ENCODE measurements at places on chromosomes 1 and 21.

DNA sequence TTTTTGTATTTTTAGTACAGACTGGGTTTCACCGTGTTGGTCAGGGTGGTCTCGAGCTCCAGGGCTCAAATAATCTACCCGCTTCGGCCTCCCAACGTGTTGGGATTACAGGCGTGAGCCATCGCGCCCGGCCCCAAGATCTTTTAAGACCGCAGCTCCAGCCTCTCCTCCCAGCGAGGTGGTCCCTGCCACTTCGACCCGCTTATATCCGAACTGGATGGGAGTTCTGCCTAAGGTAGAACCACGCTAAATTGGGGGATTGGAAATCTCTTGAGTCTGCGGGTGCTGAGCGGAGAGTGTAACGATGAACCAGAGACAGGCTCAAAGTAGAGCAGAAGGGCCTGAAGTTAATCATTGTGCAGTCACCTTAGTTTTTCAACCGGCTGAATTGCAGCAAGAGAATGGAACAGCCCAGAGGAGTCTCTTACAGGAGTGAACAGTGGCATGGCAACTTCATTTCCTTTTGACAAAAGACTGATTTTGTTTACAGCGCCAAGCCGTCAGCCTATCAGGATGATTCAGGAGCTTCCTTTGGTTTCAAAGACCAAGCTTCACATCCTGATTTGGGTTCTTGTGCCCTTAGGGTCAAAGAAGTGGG, 726 bp upstream of the CYB5R1 start:
- peak; percentile 67 for DNase-seq

- DNase-seq: no peak
Observed at GRCh38 chr1:194062962-194063361, 876.5 kb upstream of the B3GALT2 start.

DNA sequence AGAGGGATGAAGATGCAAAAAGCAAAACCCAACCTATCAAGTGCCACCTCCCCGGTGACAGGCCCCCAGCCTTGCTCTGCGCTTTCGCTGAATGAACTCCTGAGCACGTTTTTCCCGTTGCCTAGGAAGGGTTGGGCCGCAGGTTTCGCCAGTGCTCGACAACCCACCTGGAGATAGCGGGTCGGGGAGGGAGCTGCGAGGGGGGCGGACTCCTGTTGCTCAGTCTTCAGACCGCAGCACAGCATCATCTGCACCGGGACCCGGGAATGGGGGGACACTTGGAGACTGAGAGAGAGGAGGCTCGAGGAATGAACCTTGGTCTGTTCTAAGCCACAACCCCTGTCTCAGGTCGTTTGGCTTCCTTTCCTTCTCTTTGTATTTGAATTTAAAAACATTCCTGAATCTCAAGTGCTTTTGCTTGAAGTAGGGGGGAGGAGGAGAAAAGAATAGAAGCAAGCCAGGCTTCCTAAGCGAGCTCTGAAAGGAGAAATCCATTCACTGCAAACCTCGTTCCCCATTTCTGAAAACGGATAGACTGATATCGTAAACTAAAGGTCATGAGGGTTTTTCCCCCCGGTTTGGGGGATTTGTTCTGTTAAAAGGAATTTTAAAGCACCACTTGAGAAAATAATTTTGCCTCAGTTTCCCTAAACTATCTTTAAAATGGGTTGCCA, 1.2 kb downstream of the AK5 start:
- no peak for DNase-seq

DNA sequence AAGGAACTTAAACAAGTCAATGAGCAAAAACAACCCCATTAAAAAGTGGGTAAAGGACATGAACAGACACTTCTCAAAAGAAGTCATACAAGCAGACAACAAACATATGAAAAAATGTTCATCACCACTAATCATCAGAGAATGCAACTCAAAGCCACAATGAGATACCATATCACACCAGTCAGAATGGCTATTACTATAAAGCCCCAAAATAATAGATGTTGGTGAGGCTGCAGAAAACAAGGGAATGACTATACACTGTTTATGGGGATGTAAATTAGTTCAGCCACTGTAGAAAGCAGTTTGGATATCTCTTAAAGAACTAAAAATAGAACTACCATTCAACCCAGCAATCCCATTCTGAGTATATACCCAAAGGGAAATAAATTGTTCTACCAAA, 51.2 kb downstream of the MRPL39 start:
- DNase-seq: no peak

DNA sequence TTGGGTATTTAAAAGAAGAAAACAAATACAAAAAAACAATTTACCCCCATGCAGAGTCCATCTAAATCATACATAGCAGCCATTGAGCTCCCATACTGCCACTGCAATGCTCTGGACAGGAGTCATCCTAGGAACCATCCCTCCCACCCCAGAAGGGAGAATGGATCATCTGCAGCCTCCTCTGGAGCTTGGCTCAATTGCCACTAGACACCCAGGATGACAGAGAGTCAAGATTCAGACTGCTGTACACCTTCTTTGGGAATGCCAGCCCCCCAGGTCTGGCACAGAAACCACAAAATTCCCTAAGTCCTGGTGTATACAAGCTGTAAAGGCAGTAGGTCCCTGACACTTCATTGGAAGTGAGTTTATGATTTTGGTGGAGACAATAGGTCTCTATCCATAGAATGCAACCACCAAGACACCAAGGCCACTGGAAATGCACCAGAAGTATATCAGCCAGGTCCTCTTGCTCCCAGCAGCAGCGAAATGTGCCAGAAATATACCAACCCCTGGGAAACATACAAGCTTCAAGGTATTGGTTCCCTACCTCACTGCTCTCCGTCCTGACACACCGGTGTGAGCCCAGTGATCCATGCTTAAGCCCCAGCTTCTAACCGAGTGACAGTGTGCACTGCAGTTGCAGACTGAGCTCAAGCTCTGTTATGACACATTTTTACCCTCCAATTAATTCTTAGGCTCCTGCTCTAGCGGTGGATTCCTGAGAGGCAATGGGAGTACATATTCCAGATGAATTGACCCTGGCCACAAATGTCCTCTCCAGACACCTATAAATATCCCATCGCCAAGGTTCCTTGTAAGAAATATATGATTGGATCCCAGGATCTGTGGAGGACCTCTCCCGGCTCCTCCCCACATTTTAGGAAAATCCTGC, 4.4 kb downstream of the TAL1 start:
- no peak for DNase-seq

- no peak for DNase-seq
Observed at GRCh38 chr1:154864189-154864975, 5.7 kb downstream of the KCNN3 start.

- DNase-seq: no peak
Observed at GRCh38 chr1:75615613-75616435, 4.9 kb upstream of the SLC44A5 start.

DNA sequence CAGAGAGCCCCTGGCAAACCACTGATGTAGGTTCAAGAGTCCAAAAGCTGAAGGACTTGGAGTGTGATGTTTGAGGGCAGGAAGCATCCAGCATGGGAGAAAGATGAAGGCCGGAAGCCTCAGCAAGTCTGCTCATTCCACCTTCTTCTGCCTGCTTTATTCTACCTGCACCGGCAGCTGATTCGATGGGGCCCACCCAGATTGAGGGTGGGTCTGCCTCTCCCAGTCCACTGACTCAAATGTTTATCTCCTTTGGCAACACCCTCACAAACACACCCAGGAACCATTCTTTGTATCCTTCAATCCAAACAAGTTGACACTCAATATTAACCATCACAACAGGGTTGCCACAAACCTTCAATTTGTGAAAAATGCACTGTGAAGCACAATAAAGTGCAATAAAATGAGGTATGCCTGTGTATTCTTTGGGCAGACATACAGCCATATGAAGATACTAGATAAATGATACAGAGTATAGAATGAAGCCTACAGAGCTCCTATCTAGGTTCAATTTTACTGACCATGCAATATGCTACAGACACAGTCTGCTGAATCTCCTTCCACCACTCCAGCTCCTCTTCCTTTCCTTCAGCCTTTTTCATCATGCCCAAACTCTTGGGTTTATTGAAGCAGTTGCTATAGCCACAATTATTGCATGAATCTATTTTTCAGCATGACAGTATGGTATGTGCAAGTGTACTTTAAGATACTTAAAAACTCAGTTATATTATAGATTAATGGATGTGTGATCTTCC, 24.0 kb upstream of the CDC42BPA start:
- no peak for DNase-seq

DNA sequence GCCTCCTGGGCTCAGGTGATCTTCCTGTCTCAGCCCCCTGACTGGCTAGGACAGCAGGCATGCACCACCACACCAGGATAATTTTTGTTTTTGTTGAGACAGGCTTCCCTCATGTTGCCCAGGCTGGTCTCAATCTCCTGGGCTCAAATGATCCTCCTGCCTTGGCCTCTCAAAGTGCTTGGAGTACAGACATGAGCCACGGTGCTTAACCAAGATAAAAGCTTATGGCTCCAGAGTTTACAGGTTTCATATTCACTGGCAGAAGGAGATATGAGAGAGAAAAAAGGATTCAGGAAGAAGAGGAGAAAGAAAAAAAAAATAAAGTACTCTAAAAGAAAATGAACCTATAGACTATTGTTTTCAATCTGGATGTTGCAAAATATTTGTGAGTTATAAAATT, 748.8 kb upstream of the NCAM2 start:
- no peak for DNase-seq

GRCh38 chr21:23531444-23531843, 2075.8 kb downstream of the MRPL39 start:
- no peak for DNase-seq

GRCh38 chr1:184684285-184685074, 70.2 kb downstream of the EDEM3 start:
- DNase-seq: no peak

DNA sequence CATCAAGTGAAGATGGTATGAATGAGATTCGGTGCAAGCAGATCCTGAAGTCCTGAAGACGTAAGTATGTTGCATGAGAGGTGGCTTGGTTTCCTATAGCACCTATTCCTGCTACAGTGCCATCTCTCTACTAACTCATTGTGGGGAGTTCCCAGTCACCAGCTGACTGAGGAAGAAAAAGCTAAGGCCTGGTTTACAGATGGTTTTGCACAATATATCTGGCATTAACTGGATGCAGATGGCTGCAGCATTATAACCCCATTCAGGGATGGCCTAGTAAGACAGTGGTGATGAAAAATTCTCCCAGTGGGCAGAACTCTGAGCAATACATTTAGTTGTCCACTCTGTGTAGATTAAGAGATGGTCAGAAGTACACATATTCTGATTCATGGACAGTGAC, 36.7 kb downstream of the RTCA start:
- DNase-seq: no peak

GRCh38 chr1:33305016-33305415, 15.9 kb downstream of the A3GALT2 start:
- no peak for DNase-seq

DNA sequence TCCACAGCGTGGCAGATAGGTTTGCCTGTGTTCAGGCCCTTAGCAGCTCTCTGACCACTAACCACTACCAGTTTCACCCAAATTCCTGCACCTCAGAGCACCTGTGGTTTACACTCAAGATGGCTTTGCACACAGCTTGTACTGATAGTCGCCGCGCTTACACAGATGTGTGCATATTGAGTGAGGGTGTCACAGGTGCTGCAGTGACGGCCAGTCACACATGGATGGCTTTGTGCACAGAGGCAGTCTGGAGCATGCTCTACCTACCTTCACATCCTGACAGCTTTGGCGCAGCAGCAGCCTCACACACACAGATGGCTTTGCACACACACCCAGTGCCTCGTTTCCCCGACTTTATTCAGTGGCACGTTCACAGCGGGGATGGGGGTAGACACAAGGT, 7.5 kb downstream of the DMAP1 start:
- no peak for DNase-seq

GRCh38 chr1:16186655-16187235, 25.7 kb downstream of the ARHGEF19 start:
- no peak for DNase-seq

GRCh38 chr21:24450119-24450518, 1157.2 kb downstream of the MRPL39 start:
- no peak for DNase-seq

- DNase-seq: no peak
Observed at GRCh38 chr1:18880585-18880984, 21.1 kb upstream of the TAS1R2 start.

- DNase-seq: peak; percentile 61
Observed at GRCh38 chr1:229344139-229344538, 1.3 kb upstream of the CCSAP start.

- no peak for DNase-seq
Observed at GRCh38 chr1:28822799-28823198, 10.8 kb downstream of the OPRD1 start.

GRCh38 chr1:209758400-209758799, 2.5 kb downstream of the TRAF3IP3 start:
- no peak for DNase-seq

- DNase-seq: no peak
Observed at GRCh38 chr1:226838456-226838855, 32.0 kb upstream of the PSEN2 start.

GRCh38 chr1:31701091-31701736, 2.6 kb downstream of the COL16A1 start:
- DNase-seq: no peak

GRCh38 chr1:162235241-162235800, 141.3 kb downstream of the SPATA46 start:
- peak; percentile 82 for DNase-seq

DNA sequence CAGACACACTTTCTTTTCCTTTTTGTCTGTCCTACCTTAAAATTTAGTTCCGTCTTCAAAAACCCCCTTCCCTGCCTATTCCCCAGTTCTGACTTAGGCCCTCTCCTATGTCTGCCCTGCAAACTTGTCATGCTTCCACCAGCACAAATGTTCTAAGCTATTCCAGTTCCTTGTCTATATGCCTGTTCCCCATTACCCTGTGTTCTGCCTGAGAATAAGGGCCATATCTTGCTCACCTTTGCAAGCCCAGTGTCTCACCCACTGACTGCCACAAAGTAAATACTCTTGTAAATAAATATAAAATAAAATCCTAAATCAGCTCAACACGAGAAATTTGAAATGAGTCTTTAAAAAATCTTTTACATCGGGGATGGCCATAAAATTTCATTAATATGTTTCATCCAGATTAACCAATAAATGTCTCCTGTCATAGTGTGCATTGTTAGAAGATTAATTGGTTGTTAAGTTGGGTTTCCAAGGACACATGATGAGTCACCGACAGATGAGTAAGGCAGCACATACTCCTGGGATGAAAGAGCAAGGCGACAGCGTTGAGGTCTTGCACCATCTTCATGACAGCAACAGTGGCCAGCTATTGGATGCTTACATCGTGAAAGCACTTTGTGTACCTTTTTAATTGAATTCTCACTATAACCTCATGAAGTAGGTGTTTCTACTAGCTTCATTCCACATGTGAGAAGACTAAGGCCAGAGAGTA, 92.6 kb upstream of the NGF start:
- DNase-seq: no peak

GRCh38 chr1:43978551-43979260, at the start of gene B4GALT2:
Gene B4GALT2, plus strand, starts transcription at chr1:43979210. Its CDS starts 1,951 bp downstream, at chr1:43981161.
- peak; percentile 49 for DNase-seq

DNA sequence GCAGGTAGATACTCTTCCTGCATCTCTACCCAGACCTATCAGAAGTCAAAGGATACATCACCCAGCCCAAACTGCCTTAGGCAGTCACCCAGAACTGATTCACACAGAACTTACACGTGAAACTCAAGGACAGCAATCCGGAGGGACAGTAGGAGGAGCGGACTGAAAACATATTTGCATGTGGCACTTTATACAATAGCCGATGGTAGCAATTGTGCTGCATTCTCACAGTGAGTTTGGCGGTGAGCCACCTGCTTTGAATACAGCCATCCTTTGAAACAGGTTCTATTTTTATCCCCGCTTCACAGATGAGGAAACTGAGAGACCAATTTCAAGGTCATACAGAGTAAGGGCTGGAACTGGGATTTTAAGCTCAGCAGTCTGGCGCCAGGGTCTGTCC, 69.5 kb downstream of the EDEM3 start:
- DNase-seq: no peak

GRCh38 chr1:116335850-116336624, 37.0 kb upstream of the ATP1A1 start:
- no peak for DNase-seq

GRCh38 chr1:59657873-59658465, 156.8 kb upstream of the HOOK1 start:
- no peak for DNase-seq

All from inflammatory macrophage (primary cell).